IgD-negative memory B cell (primary cell): ENCODE measurements at places on chromosomes 12 and 14. TPM values are rescaled to one million over a fixed set of nuclear protein-coding genes. Genes with fewer than 3 reads are reported as not detected.

GZMB gene
- 7.9 TPM for polyA plus RNA-seq

NOC4L gene
- 31.2 TPM for polyA plus RNA-seq

CIROP gene
- not detected for polyA plus RNA-seq

VRTN gene
- not detected for polyA plus RNA-seq

TNFAIP2 gene
- not detected for polyA plus RNA-seq

RASSF9 gene
- polyA plus RNA-seq, result not detected

LRP1-AS gene
- polyA plus RNA-seq, result not detected

LRR1 gene
- polyA plus RNA-seq, result 10.1 TPM

CNIH1 gene
- polyA plus RNA-seq, result 68.5 TPM

IL22 gene
- not detected for polyA plus RNA-seq

SLC5A8 gene
- polyA plus RNA-seq, result not detected

HEATR5A gene
- 10.2 TPM for polyA plus RNA-seq

SLC2A13 gene
- polyA plus RNA-seq, result 0.99 TPM

KRT80 gene
- polyA plus RNA-seq, result not detected

CCDC177 gene
- polyA plus RNA-seq, result not detected

RIMKLB gene
- polyA plus RNA-seq, result 10.9 TPM

TAS2R50 gene
- not detected for polyA plus RNA-seq

PRH2 gene
- polyA plus RNA-seq, result not detected

KIF26A gene
- polyA plus RNA-seq, result not detected

CDKN1B gene
- 12.5 TPM for polyA plus RNA-seq

PMCH gene
- polyA plus RNA-seq, result not detected

RILPL1 gene
- polyA plus RNA-seq, result 0.08 TPM

SMIM41 gene
- not detected for polyA plus RNA-seq

PLA2G1B gene
- polyA plus RNA-seq, result not detected

GPR135 gene
- polyA plus RNA-seq, result 0.36 TPM

C12orf75 gene
- polyA plus RNA-seq, result 38.5 TPM

DNAAF2 gene
- 33.4 TPM for polyA plus RNA-seq
